ENCODE measurements at places on chromosomes 12 and 14.
A peak's percentile ranks its signal among the peaks of the same experiment; 100 is the strongest.

GRCh38 chr14:99672506-99673304 is 11.4 kb upstream of the CYP46A1 start:
- DNase-seq, result no peak

- no peak for DNase-seq
These were observed 11.5 kb downstream of the ASPG start for GRCh38 chr14:104096751-104097700.

DNA sequence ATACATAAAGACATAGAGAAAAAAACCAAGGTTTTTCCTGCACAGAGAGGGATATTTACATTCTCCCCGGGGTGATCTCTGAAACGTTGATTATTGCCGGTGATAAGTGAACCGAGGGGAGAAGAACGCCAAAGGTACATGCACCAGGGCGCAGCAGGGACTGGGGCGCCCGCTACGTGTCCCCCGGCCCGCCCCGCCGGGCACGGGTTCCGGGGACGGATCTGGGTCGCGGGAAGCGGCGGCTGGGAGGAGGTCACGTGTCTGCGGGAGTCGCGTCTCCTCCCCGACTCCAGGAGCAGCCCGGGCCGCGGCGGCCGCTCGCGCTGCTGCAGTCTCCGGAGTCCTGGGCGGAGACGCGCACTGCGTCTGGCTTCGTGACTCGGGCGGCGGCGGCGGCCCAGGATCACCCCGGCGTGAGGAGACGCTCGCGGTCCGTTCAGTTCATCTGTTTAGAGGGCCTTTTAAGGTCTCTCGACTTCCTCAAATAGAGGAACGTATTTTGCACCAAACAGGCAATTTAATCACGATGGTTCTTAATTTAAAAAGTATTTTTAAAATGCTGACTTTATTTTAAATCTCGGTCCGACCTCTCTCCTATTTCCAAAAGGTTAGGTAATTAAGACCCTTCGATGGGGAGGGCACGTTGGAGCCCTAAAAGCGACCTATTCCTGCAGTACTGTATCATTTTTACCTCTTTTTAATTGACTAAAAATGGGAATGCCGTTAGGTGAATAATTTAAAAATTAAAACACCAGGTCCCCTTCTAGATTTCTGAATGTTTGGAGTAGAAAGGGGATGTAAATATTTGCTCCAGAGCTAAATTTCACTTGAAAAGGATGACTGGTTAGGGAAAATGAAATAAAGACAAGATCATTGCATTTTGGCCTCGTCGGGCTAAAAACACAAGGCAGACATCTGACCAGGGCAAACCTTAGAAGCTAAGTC is 1.8 kb upstream of the BHLHE41 start:
- DNase-seq, result peak; percentile 86

GRCh38 chr12:95615749-95616148 is 64.5 kb upstream of the USP44 start:
- DNase-seq, result no peak

GRCh38 chr14:39426605-39427004 is 5.6 kb downstream of the FBXO33 start:
- DNase-seq, result no peak

- DNase-seq, result no peak
These were observed 2.8 kb upstream of the KCNH3 start for GRCh38 chr12:49535921-49536525.

DNA sequence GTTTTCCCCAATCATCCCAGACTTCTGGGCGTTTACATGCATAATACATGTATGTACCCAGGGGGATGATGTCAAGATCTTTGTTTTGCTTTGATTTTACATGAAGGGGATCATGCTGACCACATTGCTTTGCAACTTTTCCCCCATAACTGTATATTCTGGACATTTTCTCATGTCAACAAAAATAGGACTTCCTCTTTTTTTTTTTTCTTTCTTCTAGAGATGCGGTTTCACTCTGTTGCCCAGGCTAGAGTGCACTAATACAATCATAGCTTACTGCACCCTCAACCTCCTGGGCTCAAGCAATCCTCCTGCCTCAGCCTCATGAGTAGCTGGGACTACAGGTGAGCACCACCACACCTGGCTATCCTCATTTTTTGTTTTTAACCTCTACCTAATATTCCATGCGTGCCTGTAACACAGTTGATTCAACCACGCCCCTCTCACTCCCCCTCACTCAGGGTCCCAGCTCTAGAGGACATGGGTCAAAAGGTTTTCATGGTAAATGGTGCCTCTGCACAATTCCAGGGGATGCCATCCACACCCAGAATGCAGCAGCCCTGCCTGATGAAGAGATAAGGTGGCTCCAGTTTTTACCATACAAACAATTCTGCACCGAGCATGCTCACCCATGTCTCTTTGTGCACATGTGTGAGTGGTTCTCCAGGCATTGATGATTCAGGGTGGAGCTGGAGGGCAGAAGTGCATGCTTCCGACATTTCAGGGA is 32.0 kb upstream of the CIPC start:
- no peak for DNase-seq

- DNase-seq, result peak; percentile 49
These were observed 80.3 kb downstream of the ESRRB start for GRCh38 chr14:76456200-76456599.

DNA sequence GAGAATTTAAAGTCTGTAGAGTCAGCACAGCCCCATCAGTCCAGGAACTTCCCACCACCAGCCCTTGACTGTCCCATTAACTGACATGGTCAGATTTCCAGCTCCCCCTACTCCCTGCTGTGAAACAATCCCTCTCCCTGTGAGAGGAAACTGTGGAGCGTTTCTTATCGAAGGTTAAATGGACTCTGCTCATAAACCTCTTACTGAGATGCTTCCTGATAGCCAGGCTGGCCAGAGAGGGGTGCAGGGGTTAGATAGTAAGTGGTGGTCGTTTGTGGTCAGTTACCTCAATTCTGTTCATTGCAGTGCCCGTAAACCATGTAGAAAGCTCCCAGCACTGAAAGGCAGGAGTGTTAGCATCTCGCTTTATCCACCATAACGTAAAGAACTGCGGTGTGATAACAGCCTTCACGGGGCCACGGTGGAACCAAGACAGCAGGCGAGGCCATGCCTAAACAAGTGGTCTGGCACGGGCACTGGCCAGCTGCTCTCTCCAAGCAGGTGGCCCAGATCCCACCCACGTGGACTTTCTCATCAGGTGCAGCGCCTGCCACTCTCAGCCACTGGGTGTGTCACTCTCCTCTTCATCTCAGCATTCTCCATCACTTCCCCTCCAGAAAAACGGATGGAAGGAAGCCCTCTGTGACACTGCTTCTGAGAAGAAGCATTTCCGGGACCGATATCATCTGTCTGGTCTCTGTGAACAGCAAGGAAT is 102.2 kb downstream of the FBXL14 start:
- DNase-seq, result no peak

GRCh38 chr12:125142601-125143000 is 77.4 kb downstream of the AACS start:
- no peak for DNase-seq

DNA sequence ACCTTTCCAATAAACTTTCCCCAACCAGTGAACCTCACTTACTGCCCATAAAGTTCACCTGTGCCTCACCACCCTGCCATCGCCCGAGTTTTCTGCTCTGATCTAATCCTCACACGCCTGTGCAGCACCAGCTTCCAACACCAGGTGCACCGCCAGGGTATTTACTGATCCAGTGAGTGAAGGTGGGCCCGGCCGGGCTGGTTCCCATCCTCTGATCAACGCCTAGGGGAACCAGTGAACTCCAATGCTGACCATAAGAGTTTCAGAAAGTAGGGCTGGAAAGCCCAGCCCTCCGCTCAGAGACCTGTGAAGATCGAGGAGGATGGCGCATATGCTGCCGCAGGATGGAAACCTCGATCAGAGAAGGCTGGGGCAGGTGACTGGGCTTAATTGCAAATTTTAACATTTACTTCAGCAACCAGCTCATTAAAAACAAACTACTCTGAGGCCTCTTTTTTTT is 685 bp upstream of the MYL6B start:
- peak; percentile 84 for DNase-seq
